Frontal cortex (tissue), 4 donors: ENCODE measurements at places on chromosomes 3 and 15. TPM values are rescaled to one million over a fixed set of nuclear protein-coding genes. Genes with fewer than 3 reads are reported as not detected.

GRCh38 chr3:55405436-55405835, 81.7 kb downstream of the WNT5A start:
- DNase-seq: no peak

- no peak for DNase-seq
These were observed 123.4 kb downstream of the SSR3 start for GRCh38 chr3:156431334-156432124.

DNA sequence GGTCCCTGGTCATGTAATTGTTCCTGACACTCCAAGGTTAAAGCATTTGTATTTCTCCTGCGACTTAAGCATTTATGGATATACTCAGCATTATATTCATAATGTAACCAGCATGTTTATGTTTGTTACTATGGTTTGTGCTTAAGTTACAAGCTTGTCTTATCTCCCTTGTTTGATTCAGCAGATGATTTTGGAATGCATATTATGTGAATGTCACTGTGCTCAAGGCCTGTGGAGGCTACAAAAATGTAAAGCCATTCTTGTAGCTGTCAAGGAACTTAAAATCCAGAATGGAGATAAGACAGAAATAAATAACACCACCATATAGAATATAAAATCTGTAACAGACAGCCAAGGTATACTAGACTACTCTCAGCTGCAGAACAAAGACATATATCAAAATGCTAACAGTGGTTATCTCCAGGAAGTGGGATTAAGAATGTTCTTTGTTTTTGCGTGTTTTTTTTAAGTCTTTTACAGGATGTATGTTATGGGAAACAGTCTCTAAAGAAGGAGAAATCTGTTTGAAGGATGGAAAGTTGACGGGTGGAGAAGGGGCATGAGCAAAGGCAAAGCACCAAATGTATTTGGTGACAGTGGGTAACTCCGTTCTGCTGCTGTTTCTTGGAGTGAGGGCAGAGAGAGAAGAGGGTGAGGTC, 61.4 kb downstream of the IGF2BP2 start:
- no peak for DNase-seq

TBCCD1 gene
- 32.2 TPM for total RNA-seq

DNA sequence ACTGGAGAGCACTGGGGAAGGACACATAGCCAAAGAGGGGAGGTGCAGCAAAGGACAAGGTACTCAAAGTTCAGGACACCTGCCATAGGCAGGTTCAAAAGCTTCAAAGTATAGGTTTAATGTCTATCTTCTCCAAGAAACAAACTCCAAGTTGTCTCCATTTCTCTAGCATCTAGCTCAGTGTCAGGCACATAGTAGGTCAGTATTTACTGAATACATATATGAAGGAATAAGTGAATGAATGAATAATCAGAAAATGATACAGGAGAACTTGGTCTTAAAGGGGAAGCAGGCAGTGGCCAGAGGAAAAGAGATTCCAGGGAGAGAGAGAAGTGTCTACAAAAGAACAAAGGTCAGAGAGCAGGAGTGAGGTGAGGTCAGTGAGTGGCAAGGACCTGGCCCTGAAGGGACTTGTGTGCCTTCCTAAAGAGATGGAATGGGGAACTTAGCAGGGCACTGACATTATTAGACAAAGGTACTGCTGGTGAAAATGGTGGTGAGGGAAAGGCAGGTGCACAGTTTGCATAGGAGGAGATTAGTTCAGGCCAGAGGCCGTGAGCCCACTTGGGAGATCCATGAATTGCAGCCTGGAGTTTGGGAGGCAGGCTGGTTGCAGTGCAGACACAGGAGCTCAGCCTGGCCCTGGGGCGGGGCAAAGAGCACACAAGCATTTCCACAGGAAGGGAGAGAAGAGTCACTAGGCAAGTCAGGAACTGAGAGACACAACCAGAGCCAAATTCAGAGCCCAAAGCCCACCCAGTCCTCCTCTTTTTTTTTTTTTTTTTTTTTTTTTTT, 21.4 kb downstream of the TBC1D2B start:
- DNase-seq: no peak

GRCh38 chr3:72768481-72768880, 79.8 kb downstream of the SHQ1 start:
- DNase-seq: no peak

DNA sequence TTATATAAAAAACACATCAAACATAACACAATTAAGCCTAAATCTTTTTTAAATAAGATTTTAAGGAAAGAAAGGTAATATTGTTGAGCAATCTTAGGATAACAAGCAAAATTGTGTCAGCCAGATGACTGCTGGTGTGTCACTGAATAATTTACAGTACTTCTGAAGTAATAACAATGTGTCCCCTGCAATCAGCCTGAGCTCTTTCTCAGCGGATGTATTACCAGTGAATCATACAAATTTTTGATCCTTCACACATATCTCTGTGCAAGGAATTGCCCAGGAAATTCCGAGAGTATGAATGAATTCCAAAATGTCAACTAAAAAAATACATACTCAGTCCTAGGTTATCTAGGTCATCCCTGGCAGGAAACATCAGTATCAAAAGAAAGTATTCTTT, 76.6 kb upstream of the PTX3 start:
- DNase-seq: no peak

LRTM1 gene
- total RNA-seq: not detected

BCL6 gene
- 16.7 TPM for total RNA-seq

ITPKA gene
- total RNA-seq: 1.6 TPM

TRH gene
- 4.1 TPM for total RNA-seq

DNA sequence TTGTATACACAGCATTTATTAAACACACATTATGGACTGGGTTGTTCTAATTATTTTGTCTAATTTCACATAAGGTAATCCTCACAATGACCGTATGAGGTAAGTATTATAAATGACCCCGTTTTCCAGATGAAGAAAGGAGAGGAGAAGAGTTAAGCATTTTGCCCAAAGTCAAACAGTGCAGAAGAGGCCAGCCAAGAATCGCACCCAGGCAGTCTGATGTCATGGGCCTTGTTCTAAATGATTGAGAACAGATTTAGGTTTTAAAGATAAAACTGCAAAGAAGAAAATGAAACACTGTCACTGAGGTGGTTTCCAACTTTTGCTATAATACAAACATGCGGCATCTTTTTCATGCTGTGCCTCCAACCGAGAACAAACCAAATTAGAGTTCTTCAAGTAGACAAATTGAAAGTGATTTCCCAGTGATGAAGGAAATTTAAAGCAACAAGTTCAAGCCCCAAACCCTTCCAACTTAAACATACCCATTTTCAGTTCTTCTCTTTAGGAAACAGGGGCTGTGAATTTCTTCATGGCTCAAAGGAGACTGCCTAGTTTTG, 155.3 kb downstream of the THRB start:
- DNase-seq: no peak

GRCh38 chr3:190620886-190621608, 107.2 kb downstream of the IL1RAP start:
- DNase-seq: no peak

GRCh38 chr3:107524326-107524840, 1.6 kb downstream of the BBX start:
- peak; percentile 10 for DNase-seq

DNA sequence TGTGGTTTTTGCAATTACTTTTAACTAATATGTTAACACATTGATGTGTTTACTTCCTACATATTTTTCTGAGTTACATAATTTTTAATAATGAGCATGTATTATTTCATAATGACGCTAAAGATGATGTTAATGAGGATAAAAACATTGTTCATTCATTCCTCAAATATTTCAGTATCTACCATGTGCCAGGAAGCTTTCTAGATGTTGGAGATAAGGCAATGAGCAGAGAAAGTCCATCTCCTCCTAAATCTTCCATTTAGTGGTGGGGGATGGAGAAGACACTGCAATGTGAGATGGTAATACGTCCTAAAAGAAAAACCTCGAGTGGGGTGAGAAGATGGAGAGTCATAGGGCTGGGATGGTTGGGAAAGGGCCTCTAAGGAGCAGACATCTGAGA, 132.7 kb downstream of the MYLK start:
- no peak for DNase-seq
